Pons (tissue), 1 donor: ENCODE measurements at places on chromosomes 16 and 17.

DNA sequence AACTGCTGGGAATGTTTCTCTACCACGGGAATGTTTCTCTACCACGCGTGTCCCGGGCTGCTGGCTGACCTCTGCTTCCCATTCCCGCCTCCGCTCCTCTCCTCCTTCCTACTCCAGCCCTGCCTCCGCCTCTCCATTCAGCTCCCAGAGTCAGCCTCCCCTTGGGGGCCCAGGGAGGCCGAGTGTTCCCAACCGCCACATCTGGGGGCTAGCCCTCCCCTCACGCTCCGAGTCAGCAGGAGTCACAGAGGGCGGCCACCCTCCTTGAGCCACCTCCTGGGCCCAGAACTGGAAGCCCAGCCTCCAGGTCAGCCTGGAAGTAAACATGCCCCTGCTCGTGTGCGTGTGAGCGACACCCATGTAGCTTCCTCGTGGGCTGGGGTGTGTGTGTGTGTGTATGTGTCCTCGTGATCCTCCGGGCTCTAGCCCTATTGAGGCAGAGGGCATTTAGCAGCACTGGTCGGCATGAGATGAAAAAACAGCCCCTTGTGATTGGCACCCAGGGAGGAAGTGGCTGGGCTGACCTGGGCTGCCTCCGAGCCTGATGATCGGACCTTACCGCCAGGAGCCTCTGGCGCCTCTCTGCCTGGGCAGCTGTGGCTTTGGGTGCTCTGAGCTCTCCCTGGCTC, 7.3 kb downstream of the CYGB start:
- no peak for DNase-seq

GRCh38 chr17:37365589-37365988, 10.2 kb upstream of the C17orf78 start:
- DNase-seq, result no peak

DNA sequence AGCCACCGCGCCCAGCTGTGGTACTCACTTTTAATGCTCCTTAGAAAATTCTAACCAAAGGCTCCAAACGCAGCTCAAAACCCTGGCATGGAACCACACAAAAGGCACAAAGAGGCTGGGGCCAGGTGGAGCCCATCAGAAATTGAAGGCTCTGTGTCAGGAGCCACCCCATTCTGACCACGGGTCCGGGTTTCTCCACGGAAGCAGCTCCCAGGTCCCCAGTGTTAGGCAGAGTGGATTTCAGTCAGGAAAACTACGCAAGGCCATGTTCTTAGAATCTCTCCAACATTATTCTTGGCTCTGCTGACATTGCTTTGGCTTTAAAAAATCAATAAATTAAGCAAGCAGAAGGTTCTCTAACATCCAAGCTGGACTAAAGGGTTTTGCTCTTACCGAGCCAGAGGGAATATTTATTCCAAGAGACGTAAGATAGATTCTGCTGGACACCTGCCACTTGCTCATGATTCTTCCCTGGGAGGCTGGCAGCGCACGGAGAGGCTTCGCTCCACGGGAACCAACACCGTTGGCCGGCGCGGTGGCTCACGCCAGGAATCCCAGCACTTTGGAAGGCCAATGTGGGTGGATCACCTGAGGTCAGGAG, 93.5 kb downstream of the NXN start:
- DNase-seq, result peak; percentile 37

- no peak for DNase-seq
Observed at GRCh38 chr16:81748476-81749198, 30.5 kb upstream of the PLCG2 start.

- DNase-seq, result no peak
Observed at GRCh38 chr16:2273931-2274330, 6.0 kb upstream of the RNPS1 start.

DNA sequence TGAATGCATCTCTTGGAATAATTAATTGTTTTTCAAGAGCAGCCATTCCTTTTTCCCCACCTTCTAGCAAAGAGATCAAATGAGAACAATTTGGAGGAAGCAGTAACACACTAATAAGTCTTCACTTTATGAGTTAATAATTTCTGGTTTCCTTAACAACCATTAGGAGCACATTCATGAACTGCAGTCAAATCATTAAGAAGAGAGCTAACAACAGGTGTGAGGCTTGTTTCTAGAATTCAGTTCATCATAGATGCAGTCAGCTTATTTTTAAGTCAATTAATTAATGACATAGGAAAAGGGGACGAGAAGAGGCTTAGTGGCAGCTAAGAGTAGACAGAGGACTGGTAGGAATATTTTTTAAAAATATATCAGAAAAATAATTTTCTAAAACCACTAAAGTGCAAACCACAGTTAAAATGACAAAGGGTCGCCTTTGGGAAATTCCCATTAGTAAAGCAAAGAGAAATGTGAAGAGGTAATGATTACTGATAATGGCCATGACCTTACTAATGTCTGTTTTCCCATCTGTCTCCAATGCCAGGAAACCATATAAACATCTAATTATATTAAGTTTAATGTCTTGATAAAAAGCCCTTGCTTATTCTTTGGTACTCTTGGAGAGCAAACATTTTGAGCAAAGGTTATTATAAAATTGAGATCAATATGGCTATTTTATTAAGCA, 184.2 kb downstream of the KCNJ2 start:
- DNase-seq, result no peak

DNA sequence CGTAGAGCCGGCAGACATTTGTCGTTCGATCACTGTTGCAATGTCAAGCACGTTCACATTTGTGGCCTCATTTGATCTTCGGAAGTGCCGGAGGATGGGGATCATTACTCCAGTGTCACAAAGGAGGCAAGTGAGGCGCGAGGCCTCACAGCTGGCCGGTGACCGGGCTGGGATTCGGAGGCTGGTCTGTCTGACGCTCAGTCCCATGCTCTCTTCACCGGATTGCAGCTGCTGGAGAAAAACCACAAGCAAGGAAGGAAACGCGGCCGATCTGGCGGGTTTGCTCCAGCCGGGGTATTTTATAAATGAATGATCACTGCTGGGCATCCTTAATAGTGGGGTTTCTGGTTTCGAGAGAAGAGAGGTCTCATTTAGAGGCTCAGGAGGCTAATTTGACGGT, 127.8 kb downstream of the OR1D5 start:
- DNase-seq, result no peak

DNA sequence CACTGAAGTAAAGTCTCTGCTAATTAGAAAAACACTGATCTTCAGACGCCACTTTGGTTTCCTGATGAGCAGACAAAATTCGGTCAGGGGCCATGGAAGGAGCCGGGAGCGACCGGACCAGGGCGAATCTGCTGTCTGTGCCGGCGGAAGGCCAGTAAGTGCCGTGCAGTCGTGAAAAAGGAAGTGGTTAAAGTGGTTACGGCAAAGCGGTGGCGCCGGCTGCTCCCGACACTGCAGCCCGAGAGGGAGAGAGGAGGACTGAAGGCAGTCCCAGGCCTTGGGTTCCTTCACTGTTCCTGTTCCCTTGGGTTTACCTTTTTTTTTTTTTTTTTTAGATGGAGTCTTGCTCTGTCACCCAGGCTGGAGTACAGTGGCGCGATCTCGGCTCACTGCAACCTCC, 17.3 kb upstream of the HEXD start:
- peak; percentile 25 for DNase-seq

- no peak for DNase-seq
Observed at GRCh38 chr16:28905229-28905754, 19.7 kb downstream of the RABEP2 start.

- DNase-seq, result no peak
Observed at GRCh38 chr17:61416211-61416539, 16.5 kb downstream of the TBX2 start.

DNA sequence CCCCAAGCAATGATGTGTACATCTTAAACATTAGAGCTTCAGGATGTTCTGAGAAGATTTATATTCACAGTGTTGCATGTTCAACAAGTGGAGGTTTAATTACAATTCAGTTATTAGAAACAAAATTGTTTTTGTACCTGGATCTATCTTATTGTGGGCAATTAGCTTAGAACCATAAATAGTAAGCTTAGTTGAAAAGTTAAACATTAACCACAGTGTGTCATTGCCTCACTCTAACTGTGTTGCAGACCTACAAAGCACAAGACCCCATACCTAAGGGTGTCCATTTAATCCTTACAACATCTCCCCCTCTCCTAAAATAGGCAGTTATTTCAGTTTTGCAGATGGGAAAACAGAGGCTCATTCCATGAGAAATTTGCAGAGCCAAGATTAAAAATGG, 632.0 kb upstream of the SOX9 start:
- no peak for DNase-seq

GRCh38 chr17:82665891-82666290, 17.6 kb upstream of the WDR45B start:
- DNase-seq, result no peak

DNA sequence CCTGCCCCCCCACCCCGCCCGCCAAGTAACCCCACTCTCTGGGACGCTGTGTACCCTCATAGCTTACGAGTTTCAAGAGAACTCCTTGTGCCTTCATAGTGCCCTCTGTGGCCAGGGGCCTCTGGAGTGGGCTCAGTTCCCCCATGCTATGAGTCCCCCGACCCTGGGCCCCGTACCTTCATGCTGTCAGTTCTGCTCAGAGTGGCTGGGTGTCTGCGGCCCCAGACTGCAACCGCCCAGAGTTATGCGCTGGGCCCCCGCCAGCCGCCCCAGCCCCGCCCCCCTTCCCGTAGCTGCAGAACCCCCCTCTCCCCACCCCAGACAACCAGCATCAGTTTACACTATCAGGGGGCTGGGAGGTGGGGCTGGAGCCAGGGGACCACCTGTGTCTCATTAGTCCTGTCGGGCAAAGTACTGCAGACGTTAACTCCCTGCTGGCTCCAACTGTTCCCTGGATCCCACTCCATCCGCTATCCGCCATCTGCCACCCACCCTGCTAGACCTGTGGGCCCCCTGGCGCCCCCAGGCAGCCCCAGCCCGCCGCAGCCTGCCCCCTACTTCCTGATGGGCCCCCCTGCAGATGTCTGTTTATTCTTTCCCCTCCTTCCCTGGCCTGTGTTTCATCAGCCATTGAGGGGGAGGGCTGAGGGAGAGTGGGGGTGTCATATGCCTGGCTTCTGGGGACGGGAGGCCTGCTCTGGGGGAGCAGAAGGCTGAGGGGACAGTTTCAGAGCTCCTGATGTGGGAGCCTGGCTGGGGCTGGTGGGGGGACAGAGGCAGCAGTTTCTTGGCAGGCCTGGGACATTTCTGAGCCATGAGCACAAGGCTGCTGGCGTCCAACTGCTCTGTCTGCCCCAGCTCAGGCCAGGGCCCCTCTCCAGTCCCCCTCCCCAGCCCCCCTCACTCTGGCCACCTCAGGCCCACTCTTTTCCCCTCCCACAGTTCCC, at the start of gene MFAP4:
TSS of gene MFAP4 (minus strand) at position 217 of the 947 bp plus-strand sequence. CDS start at position 182, 35 bp downstream.
- peak; percentile 35 for DNase-seq

DNA sequence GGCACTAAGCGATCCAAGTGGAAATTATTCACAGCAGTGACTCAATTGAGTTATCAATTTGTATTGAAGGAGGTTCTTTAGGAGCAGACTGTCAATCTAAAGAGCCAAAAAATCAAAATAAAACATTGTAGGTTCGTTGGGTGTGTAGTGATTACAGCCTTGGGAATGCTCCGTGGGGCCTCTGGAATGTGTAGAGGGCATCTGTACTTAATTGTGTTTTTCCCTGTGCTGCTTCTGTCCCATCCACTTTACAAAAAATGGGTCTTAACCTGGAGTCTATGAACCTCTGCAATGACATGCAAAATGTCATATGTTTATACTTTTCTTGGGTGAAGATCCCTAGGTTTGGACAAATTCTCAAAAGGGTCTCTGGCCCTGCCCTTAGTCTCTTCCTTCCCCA, 215.1 kb downstream of the CCDC182 start:
- DNase-seq, result no peak

DNA sequence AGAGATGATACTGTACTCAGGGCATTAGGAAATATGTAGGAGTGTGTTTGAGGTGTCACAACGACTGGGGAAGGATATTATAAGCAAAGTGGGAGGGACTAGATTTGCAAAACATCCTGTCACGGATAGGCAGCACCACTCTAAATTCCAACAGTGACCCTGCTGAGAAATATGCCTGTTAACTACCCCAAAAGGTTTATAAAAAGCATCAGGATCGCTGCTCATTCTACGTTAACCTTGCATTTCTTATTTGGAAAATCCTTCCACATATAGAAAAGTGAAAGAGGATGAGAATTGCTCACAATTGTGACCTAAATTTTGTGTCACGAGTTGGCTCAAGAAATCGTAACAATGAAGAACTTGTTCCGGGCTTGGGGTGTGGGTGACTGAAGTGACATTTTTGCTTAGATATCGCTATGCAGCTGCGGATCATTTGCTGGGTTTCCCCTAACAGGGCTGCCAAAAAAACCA, 51.6 kb downstream of the N4BP1 start:
- DNase-seq, result peak; percentile 84

GRCh38 chr17:40854175-40854814, 12.7 kb downstream of the KRT12 start:
- DNase-seq, result no peak

GRCh38 chr17:57608369-57609124, 136.6 kb downstream of the CCDC182 start:
- DNase-seq, result no peak

GRCh38 chr17:9874722-9875121, 30.3 kb downstream of the RCVRN start:
- DNase-seq, result no peak

- peak; percentile 64 for DNase-seq
Observed at GRCh38 chr16:56916571-56917403, 15.2 kb upstream of the HERPUD1 start.

DNA sequence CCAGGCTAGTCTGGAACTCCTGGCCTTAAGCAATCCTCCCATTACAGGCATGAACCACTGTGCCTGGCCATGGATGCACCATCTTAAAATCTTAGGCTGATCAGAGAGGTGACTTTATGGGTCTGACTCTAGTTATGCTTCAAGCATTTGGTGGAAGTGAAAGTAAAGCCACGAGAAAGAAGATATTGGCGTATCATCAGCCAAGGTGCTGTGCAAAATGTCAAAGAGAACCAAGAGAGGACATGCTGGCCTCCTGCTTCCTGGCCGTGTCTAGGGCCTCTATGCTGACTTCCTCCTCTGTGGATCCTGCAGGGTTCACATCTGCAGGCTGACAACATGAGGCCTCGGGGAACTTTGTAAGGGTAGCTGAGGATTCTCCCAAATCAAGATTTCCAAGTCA, 385.2 kb downstream of the MAF start:
- no peak for DNase-seq

DNA sequence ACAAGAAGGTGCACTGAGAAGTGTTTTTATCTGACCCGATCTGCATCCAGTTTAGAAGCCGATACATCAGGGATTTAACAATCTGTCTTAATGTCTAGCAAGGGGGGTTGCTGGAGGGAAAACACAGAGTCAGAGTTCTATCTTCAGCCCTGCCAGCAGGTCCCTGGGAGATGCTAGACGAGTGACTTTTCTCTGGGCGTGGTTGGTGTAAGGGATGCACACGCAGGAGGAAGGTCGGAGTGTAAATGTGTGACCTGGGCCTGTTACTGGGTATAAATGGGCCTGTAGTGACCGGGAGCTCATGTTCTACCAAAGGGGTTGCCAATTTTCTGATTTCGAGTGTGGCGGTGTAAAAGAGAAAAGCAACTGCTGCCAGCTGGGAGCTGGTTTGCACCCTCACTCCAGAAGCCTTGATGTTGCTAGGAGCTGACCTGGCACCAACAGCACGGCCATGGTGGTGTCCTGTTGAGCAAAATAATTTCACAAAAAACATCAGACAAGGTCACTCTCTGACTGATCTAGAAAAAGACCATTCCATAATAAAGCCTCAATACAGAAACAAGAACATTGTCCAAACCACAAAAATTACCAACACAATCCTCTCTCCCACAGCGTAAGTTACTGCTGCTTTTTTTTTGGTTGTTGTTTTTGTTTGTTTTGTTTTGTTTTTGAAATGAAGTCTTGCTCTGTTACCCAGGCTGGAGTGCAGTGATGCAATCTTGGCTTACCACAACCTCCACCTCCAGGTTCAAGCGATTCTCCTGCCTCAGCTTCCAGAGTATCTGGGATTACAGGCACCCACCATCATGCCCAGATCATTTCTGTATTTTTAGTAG, 1.3 kb upstream of the KCTD13 start:
- DNase-seq, result peak; percentile 18
